MV-4-11 (cell line): ENCODE measurements at places on chromosomes 12 and 14.

- DNase-seq: no peak
Observed at GRCh38 chr12:109988274-109988673, 7.9 kb downstream of the GIT2 start.

DNA sequence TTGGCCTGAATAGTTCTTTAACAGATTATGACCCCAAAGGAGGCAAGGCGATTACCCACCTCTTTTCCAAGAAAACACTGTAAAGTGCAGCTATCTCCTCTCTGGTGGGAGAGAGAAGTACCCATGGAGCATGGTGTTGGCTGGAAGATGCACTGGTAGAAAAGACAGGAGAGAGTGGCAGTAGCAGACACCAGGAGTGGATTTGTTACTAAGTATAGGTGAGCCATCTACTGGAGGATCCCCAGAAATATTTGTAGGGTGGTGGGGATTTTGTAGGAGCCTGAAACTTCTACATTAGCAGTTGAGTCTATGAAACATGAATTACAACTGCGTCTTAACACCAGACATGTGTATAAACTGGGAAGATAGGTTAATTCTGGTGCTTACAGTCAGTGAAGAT, 148.0 kb downstream of the SLC38A4 start:
- no peak for DNase-seq

DNA sequence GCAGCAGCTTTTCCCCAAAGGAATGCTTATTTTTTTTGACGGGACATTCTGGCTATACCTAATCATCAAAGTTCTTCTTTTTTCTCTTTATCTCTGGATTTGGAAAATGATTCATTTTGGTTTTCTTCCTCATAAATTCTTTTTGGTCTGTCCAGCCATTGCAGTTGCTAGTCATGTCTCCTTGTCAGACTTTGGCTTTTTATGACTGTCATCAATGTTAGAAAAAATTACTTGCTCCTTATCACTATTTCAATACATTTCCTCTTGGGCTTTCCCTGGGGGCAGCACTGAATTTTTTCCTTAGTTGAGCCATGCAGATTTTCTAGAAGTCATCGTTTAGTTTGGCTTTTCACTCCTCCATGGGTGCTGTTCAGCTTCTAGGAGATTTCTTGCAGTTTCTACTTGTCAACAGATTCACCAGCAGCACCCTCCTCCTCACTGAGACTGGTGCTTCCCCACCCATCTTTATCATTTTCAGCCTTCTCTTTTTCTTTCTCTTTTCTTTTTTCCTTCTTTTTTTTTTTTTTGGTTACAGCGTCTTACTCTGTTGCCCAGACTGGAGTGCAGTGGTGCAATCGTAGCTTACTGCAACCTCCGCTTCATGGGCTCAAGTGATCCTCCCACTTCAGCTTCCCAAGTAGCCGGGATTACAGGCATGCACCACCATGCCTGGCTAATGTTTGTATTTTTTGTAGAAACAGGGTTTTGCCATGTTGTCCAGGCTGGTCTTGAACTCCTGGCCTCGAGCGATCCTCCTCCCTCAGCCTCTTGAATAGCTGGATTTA, 5.2 kb downstream of the ADIPOR2 start:
- no peak for DNase-seq

- DNase-seq: peak; percentile 90
Observed at GRCh38 chr12:98612696-98613334, 19.3 kb downstream of the SLC25A3 start.

GRCh38 chr12:34306133-34306830, 284.0 kb downstream of the ALG10 start:
- no peak for DNase-seq

DNA sequence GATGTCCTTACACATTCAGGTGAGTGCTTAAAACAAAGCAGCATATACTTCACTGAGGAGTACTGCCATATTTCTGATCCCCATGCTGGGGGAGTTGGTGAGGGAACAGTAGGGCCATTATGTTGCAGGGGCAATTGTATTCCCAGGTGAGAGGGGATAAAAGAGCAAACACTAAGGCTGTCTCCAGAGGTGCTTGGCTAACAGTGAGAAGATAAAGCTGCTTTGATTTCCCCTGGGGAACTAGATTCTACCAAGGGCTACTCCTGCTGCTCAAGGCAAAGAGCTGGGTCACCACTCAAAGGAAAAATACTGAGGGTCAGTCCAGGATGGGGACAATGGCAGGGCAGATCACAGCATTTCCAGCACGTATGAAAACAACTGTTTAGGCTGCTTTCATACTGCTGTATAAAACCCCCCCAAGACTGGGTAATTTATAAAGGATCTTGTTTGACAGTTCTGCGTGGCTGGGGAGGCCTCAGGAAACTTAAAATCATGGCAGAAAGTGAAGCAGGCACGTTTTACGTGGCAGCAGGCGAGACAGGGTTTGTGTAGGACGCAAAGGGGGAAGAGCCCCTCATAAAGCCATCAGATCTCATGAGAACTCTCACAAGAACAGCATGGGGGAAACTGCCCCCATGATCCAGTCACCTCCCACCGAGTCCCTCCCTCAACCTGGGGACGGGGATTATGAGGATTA, 47.8 kb upstream of the OR5AU1 start:
- no peak for DNase-seq
